ENCODE measurements at places on chromosomes 7 and 10.

- DNase-seq = no peak
Observed at GRCh38 chr10:95487994-95488393, 73.2 kb downstream of the SORBS1 start.

DNA sequence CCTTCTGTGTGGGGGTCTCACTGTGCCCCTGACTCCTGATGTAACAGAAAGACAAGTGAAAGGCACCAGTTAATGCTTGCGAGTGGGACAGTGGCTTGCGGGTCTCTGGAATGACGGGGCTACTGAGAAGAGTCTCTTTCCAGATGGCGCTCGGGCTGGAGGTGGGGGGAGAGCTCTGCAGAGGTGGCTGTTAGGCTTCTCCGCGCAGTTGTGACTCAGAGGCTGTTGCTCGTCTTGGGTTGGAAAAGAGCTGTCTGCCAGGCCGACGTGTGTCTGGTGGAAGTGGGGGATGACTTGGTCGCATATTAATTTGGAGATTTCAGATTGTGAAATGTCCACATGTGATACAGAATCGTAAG, 27.9 kb upstream of the SH2B2 start:
- no peak for DNase-seq

DNA sequence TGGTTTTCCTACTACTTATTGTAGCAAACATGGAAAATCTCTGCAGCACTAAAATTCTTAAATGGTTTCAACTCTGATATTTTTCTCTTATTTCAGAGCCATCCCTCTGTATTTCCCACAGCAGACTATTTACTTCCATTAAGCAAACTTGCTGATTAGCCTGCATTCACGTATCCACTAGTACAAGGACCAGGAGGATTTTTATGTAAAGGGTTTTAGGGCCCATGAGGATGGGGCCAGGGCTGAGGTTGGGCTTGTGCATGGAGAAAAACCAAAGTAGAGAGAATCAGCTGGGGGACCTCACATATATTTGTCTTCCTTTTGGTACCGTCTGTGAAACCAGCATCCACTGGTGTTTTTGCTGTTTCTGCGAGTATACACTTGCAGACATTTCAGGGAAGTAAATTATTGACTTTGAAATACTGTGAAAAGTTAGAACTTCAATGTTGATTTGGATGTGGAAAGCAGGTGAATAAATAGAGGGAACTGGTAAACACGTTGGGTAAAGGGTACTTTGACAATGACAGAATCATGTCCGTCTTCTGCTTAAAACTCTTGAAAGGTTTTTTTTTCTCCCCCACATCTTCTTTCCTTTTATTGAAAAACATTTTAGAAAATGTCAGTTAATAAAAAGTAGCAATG, 44.3 kb downstream of the ERLIN1 start:
- no peak for DNase-seq

DNA sequence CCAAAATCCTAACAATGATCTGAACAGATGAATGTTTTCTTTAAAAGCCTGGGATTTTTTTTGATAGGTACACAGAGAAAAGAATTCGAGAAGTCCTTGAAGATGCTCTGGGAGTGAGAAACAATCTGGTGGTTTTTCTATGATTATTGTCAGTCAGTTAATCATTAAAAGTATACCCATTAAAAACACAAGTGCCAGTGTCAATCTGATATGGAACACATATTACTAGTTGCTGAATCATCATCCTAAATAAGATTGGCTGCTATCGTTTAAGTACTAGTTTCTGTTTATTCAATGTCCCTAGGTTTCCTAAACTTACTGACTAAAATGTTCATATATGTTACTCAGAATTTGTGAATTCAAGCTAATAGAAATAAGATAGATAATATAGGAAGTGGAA, 16.1 kb downstream of the COL28A1 start:
- no peak for DNase-seq

DNA sequence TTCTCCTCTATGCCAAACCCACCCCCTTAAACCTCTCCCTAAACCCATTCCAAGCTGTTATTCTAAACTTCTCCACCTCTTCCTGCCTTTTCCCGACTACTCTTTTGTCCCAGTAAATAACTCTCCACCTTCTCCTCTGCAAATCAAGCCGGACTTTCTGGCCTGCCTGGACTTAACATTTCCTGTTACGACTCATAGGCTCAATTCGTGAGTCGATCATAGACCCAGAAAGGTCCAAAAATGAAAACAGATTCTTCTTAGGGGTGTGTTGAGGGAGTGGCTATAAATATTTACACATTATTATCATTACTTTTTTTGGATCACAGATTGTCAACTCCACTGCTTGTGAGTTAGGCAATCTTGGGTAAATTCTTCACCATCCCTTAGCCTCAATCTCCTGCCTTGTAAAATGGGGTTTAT, 59.0 kb upstream of the HABP2 start:
- DNase-seq = no peak

DNA sequence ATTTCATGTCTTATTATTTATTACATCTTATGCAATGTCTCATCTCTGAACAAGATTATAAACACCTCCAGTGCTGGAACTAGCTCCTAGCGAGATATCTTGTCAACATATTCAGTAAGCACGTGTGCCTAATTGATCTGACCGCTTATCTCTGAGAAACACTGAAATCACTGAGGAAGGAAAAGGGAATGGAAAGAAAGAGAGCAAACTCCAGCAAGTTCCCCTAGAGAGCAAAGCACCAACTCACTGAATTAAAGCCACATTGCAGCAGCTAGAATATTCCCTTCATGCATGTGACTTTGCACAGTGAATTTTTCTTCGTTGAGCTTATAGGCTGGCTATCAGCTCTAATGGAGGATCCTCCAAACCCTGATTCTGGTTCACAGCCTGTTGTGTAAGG, 177.1 kb upstream of the FRMD4A start:
- DNase-seq = no peak

- no peak for DNase-seq
Observed at GRCh38 chr10:118809357-118810220, 54.8 kb upstream of the CACUL1 start.

DNA sequence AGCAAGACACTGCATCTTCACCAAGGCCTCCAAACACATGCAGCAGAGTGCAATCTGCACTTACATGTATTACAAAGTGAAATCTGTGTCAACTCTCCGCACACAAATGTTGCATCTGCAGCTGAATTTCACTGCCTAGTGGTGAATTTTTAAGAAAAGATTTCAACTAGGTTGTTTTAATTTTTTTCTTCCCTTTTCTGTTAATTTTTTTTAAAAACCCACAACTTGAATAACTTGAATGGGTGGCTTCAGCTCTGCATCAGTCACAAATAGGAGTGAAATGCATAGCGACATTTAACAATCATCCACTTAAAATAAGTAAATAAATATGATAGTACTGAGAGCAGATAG, 5.9 kb downstream of the HOXA13 start:
- no peak for DNase-seq

- DNase-seq = no peak
Observed at GRCh38 chr7:22129166-22129565, 183.5 kb upstream of the CDCA7L start.

GRCh38 chr7:108097703-108098102, 32.5 kb downstream of the LAMB4 start:
- DNase-seq = no peak

- no peak for DNase-seq
Observed at GRCh38 chr10:33201971-33202370, 132.5 kb downstream of the NRP1 start.

- DNase-seq = no peak
Observed at GRCh38 chr7:2787251-2787951, 56.7 kb downstream of the GNA12 start.

GRCh38 chr10:72875250-72876055, 18.1 kb upstream of the OIT3 start:
- DNase-seq = no peak

- no peak for DNase-seq
Observed at GRCh38 chr7:30469303-30469702, 9.3 kb downstream of the NOD1 start.

- DNase-seq = no peak
Observed at GRCh38 chr7:123647106-123647730, 8.4 kb upstream of the LMOD2 start.

DNA sequence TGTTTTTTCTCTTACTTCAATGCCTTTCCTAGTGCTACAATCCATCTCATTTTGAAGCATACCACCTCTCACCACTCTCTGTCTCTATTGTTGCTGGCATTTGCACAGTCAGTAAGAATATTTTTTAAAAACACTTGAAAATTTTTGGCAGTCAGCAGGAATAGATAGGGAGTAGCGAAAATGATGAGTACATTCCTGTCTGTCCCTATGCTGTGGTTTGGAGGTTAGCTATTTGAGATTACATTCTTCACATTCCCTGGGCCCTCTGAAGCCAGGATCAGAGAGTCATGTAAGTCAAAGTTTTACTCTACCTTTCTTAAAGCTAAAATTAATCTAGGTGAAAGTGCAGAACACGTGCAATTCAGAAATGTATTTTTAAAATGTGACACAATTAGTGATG, 53.0 kb upstream of the MAGI2 start:
- DNase-seq = no peak

DNA sequence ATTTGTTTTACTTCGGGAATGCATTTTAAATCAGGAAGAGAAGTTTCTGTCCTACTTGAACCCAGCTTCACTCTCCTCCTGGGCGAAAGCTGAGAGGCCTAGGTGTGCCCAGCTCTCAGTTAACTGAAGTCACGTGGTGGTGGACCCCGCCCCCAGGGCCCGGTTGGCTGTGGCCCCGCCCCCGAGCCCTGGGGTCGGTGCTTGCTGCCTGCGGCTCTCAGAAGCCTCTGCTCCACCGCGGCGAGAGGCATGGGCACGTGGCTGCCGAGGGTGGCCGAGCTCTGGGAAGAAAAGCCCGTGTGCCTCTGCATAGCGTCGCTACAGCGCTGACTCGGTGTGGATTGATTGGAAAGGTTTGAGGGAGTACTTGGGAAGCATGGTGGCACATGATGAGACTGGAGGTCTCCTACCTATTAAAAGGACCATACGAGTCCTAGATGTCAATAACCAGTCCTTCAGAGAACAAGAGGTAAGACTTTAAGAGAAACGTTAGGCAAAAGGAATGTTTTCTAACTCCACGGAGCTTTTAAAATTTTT, 34.1 kb downstream of the NET1 start:
- peak; percentile 83 for DNase-seq

DNA sequence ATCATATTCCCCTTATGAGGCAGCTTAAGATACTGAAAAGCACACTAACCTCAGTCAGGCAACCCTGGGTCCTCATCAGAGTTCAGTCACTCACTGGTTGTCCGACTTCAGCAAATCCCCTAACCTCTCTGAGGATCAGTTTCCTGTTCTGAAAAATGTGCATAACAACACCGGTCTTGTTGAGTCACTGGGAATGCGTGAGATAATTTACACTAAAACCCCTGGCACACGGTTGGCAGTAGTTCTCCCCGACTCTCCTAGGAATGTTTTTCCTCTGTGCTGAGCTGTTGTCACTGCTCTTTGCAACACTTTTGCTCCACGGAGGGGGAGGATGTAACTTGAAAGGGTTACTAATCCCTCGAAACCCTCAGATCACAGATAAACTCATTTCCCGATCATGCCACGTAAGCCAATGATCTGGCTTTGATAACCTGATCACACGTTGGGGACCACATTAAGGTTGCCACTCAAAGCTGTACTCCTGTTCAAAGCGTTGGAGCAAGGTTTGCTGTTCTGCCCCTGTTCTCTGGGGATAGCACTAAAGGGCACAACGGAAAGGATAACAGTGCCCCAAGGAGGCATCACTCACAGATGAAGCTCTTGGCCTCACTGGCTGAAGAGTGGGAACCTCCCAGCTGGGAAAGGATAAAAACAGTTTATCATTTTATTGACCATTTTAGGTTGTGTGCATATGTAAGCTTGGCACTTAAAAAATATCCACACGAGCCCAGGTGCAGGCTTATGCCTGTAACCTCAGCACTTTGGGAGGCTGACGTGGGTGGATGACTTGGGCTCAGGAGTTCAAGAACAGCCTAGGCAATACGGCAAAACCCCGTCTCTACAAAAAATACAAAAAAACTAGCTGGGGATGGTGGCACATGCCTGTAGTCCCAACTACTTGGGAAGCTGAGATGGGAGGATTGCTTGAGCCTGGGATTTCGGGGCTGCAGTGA, 5.0 kb upstream of the RBM17 start:
- peak; percentile 61 for DNase-seq

DNA sequence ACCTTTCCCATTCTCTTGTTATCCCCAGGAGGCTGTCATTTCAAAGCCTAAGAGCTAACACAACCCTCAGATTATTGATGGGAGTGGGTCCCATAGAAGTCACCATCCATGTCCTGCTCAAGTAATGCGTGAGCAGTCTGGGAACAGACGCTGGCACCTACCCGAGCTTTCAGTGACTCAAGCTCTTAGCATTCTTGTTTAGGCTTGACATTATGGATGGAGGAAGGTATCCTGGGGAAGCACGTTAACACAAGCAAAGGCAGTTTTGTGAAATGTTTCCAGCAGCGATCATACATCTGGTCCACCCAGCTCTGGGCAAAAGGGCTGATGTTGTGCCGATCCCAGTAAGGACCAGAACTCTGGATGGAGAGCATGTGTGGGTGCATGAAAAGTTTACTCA, 30.0 kb upstream of the AUTS2 start:
- DNase-seq = no peak

GRCh38 chr10:22662733-22663330, 51.5 kb downstream of the PIP4K2A start:
- no peak for DNase-seq

- no peak for DNase-seq
Observed at GRCh38 chr7:16571941-16572340, 45.3 kb downstream of the LRRC72 start.

GRCh38 chr7:106058928-106059324, 53.2 kb downstream of the SYPL1 start:
- no peak for DNase-seq

- DNase-seq = no peak
Observed at GRCh38 chr10:79383974-79384606, 36.8 kb downstream of the PPIF start.

DNA sequence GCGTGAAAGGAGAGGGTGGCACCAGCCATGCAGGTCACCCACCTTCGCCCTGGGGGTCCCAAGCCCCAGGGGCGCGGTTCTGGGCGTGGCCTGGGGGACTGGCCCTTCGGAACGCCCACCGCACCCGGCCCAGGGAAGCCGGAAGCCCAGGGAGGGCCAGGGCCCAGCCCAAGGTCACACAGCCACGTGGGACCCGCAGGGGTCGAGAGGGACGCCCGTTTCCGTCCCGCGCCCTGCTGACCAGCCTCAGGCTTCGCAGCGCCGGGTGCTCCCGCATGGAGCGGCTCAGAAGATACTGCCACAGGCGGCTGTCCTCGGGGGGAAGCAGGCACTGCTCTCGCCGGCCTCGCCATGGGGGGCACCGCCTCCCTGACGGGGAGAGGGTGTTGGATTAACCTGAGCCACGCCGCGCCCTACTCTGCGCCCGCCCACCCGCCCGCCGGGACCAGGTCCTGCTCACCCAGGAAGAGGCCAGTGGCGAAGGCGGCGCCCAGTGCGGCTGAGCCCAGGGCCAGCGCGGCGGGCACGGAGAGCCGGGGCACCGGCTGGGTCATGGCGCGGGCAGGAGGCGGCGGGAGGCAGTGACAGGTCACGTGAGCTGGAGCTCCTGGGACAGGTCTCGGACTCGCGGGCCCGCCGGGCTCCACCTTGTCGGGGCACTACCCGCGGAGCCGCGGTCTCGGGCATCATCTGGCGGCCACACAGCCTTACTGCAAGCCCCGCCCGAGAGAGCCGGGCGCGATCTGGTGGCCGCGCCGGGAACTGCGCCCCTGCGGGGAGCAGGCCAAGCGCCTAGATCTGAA, at the start of gene COMTD1:
TSS of gene COMTD1 (minus strand) at position 583 of the 803 bp plus-strand sequence. CDS start at position 554, 29 bp downstream.
- peak; percentile 97 for DNase-seq

Data from activated T-cell treated with anti-CD3 and anti-CD28 coated beads for 48 hours (primary cell).